NCI-H2029 (cell line): ENCODE measurements at places on chromosomes 6 and 20.

- DNase-seq: no peak
Observed at GRCh38 chr6:166553563-166554271, 32.8 kb downstream of the RAMACL start.

GRCh38 chr6:108157981-108158525 lies 7.8 kb upstream of the NR2E1 start:
- no peak for DNase-seq

- DNase-seq: no peak
Observed at GRCh38 chr6:75272145-75272840, 12.3 kb downstream of the TMEM30A start.

- peak; percentile 1 for DNase-seq
Observed at GRCh38 chr6:151475653-151476523, 17.9 kb upstream of the CCDC170 start.
